Prostate gland (tissue), 2 donors: ENCODE measurements at places on chromosomes 2 and 18. TPM values are rescaled to one million over a fixed set of nuclear protein-coding genes. Genes with fewer than 3 reads are reported as not detected.

- H3K36me3 ChIP-seq: no peaks in the 10 kb centered on the region
- no peaks in the 10 kb centered on the region for H3K4me1 ChIP-seq
- H3K27ac ChIP-seq: no peak overlapping the region
- no peaks in the 10 kb centered on the region for H3K27me3 ChIP-seq
- DNase-seq: no peak
Measured at GRCh38 chr18:59428018-59428417, 69.0 kb upstream of the LMAN1 start.

DNA sequence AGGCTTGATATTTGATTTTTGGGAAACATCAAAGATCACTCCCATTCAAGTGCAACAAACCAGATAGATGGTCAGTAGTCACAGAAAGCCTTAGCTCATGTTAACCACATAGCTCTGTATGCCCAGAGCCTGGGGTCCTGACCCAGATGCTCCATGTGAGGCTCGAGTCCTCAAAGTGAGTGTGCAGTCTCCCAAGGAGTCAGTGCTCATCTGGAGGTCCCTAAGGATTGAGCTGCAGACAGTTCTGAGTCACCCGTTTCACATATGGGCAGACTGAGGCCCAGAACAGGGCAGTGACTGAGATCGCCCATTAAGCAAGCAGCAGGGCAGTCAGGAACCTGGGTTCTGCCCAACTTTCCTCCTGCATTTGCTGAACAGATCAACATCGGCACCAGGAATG is 9.2 kb downstream of the TMEM37 start:
- no peak overlapping the region for H3K4me3 ChIP-seq
- no peaks in the 10 kb centered on the region for H3K4me1 ChIP-seq
- no peaks in the 10 kb centered on the region for H3K27me3 ChIP-seq
- no peaks in the 10 kb centered on the region for H3K36me3 ChIP-seq
- DNase-seq: no peak

GRCh38 chr2:7201851-7202250 is 284.6 kb downstream of the RNF144A start:
- H3K27me3 ChIP-seq: no peaks in the 10 kb centered on the region
- no peaks in the 10 kb centered on the region for H3K36me3 ChIP-seq

- no peak overlapping the region for H3K4me3 ChIP-seq
- H3K4me1 ChIP-seq: peaks cover 8% of the 10 kb centered on the region
- no peak for DNase-seq
- no peaks in the 10 kb centered on the region for H3K27me3 ChIP-seq
Measured at GRCh38 chr2:239948100-239948881, 76.9 kb downstream of the NDUFA10 start.

CNGA3 gene
- not detected for total RNA-seq
